ENCODE measurements at places on chromosomes 3 and 15.

DNA sequence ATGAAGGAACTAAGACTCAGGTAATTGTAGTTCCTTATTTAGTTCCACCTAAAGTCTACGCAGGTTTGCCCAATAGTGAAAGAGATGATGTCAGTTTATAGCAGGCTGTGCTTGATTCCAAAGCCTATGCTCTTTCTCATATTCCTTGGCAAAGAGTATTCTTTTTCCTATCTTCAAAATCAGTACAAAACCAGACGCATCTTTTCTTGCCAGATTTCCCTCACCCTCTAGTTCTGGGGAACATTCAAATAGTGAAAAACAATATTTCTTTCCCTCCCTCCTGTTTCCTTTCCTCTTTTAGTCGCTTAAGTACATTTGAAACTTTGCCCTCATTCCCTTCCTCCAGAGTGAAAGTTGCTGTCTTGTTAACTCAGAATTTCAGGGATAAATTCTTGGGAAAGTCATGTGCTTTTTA is 134.6 kb upstream of the PDZRN3 start:
- no peak for DNase-seq

DNA sequence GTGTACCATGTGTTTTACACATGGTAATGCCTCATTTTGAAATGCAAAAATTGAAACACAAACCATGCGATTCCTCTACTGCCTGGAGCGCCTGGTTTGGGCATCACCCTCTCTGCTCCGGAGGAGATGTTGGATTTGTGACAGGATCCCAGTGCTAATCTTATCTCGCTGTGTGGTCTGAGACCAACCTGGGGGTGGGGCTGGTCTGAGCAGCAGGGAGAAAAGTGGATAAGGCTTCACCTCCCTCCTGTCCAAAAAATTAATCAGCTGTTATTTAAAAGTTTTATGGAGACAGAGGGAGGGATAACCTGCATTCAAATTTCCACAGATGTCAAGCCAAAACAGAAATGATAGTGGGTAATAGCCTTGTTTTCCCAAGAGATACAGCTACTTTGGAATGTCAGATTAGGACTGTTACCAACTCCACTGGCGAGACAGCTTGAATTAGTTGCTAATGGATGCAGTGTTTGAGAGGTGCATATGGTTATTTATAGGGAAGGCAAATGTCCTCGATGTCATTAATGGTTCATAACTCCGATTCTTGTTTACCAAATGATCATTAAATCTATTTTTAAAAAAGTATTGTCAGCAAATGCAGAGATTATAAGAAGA is 54.0 kb upstream of the SKOR1 start:
- no peak for DNase-seq

DNA sequence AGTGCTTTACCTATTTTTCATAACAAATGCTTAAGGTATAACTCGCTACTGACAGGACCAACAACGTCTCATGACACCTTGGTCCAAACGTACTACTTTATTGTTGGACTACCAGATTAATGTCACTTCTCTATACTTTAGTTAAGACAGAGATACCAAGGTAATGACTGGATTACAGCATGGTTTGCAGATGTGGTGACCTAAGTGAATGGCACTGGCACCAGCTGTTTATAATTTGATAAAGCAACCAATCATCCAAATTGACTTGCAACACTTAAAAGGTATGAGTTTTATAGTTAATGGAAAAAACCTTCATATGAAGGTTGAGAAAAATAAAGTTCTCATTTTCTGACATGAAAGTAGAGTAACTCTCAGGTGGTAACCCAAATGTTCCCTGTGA is 209.0 kb downstream of the NEK10 start:
- no peak for DNase-seq

- DNase-seq, result no peak
These were observed 361.5 kb upstream of the KCNH8 start for GRCh38 chr3:18786650-18787323.

DNA sequence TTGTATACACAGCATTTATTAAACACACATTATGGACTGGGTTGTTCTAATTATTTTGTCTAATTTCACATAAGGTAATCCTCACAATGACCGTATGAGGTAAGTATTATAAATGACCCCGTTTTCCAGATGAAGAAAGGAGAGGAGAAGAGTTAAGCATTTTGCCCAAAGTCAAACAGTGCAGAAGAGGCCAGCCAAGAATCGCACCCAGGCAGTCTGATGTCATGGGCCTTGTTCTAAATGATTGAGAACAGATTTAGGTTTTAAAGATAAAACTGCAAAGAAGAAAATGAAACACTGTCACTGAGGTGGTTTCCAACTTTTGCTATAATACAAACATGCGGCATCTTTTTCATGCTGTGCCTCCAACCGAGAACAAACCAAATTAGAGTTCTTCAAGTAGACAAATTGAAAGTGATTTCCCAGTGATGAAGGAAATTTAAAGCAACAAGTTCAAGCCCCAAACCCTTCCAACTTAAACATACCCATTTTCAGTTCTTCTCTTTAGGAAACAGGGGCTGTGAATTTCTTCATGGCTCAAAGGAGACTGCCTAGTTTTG is 155.3 kb downstream of the THRB start:
- no peak for DNase-seq

- no peak for DNase-seq
These were observed 30.9 kb upstream of the TKT start for GRCh38 chr3:53286727-53287126.

- no peak for DNase-seq
These were observed 297.7 kb downstream of the GBE1 start for GRCh38 chr3:81463781-81464180.

DNA sequence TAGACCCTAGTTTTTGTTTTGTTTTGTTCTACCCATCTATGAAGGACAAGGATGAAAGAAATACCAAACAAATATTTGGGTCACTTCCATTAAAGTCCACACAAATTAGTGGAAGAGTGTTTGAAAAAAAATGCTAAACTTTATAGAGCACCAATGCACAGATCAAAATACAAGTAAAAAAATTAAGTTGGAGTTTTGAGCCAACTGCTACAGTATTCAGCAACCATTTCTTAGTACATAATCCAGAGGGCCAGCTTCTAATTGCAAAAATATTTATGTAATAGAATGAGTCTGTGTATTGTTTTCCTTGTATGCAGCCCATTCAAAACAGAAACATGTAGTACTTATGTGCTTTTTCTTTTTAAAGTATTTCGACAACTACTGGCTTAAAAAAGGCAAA is 121.1 kb downstream of the CBLB start:
- DNase-seq, result no peak

- no peak for DNase-seq
These were observed 54.2 kb downstream of the MSL2 start for GRCh38 chr3:136141891-136142290.

DNA sequence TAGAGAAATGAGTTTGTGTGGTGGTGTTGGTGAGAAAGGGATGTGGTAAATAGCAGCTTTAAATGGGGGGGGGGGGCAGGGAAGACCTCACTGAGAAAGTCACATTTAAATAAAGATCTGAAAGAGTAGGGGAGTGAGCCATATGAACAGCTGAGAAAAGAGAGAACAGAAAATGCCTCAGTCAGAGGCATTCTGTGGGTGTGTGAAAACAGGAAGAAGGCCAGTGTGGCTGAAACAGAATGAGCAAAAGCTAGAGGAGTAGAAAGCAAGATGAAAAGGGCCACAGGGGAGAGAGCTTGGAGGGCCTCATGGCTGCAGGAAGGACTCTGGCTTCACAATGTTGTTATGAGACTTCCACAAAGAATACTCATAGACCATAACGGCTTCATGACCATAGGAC is 783.3 kb downstream of the ZPLD1 start:
- DNase-seq, result no peak

DNA sequence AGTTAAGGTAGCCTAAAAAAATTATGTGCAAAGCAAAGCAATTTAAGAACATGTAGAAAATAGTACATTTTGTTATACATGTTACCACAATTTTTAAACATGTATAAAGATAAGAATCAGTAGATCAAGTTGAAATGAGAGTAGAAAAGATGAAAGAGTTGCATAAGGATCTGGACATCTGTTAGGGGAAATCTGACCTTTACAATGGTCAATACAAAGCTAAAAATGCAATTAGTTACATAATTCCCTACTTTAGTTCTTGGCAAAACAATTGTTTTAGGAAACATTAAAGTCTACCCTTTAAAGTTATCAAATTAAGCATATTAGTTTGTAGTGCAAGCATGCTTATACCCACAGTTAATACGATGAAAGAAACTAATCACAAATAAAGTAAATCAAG is 32.7 kb downstream of the TOP2B start:
- DNase-seq, result no peak

DNA sequence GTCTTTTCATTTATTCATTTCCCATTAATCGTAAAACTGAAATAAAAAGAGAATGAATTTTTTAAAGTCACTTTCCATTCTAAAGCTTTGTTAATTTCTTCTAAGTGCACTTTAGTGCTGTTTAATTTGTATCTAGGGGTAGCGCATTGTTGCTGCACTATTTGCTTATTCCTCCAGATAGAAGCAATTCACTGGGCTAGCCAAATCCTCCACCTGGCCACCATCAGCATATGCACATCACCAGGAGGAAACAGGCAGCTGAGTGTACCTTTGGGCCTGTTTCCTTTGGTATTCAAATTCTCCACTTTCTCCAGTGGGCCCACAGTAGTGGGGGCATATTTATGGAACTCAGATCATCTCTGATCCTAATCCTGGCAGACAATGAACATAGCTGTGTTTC is 29.8 kb upstream of the CPB1 start:
- no peak for DNase-seq

- DNase-seq, result no peak
These were observed 13.4 kb upstream of the SATB1 start for GRCh38 chr3:18438586-18438985.

DNA sequence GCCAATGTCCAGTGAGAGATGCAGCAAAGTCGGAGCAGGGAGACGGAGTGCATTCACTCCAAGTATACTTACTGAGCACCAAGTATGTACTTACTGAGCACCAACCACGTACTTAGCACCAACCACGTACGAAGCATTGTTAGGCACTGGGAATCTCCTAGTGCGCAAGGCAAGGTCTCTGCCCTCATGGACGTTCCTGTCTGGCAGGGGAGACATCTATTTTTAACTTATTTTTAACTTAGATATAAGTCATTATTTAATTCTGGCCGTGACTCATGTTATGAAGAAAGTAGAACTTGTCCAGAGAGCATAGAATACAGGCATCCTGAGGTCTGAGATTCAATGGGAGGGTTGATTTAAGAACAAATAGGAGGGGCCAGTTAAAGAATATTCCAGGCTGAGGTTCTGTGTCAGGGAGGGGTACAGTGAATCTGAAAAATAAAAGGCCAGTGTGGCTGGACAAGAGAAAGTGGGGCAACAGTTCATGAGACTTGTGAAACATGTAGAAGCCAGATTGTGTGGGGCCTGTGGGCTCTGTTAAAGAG is 9.3 kb upstream of the LRRC31 start:
- no peak for DNase-seq

DNA sequence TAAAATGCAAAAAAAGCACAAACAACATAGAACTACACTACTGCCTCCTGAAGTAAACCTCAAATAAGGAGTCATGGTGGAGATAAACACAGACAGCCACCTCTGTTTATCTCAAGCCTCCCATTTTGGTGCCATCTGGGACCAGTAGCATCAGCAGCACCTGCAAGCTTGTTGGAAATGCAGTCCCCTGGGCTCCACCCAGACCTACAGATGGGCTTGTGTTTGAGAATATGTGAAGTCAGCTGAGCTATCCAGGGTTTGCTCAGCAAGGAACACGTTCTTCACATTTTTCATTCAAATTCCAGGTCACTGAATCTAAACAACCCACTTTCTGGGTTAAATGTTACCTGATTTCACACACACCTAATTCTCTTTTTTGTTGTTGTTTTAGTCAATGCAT is 45.5 kb downstream of the RASGRF1 start:
- no peak for DNase-seq

- DNase-seq, result no peak
These were observed 79.1 kb upstream of the EIF1B start for GRCh38 chr3:40230382-40230781.

GRCh38 chr15:57761562-57761961 is 55.0 kb downstream of the POLR2M start:
- DNase-seq, result no peak

GRCh38 chr15:74022706-74023470 is 28.4 kb downstream of the PML start:
- DNase-seq, result no peak

GRCh38 chr15:95013381-95013780 is 782.0 kb downstream of the MCTP2 start:
- no peak for DNase-seq

DNA sequence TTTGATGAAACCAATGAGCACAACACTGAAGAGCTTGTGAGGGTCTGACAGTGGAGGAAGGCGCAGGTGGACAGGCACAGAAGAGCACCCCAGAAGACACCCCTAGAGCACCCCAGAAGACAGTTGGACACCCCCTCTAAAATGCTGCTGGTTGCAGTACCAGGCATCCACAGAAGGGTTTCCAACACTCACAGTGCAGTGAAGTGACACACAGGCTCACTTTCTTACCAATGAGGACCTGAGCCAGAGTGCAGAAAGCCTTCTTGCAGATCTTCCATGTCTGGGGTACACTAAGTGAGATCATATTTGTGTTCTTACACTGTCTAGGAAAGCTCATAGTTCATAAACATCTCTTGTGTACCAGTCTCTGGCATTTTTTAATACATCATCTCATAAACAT is 27.6 kb downstream of the CCNL1 start:
- no peak for DNase-seq

GRCh38 chr3:129304146-129304961 is 25.7 kb downstream of the HMCES start:
- DNase-seq, result no peak

DNA sequence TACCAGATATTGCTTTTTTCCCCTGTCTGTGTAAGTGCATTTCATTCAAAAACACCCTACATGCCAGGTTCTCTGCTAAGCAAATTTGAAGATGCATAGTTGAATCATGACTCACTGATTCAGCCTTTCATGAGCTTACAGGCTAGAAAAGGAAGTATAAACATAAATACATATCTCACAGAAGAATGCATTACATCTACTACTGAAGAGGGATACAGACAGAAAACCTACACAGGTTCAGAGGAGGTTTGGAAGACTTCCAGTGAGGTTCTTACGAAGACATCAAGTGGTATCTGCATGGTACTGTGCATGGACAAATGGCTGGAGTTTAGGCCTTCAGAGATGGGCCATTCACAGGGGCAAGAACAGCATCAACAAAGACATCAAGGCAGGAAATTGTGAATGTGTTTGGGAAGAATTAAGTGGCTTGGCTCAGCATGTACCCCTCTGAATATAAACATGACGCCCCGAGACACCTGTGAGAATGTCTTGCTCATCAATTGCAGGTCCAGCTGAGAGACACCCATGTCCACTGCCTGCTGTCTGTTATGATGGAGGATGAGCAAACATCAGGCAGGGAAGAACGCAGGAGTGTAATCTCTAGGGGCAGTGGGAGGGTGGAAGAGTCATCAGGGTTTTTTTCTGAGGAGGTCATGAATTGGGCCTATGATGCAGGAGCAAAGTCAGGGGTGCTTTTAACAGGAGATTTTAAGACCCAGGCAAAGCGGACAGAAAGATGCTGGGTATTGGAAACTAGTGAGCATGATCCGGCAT is 105.1 kb upstream of the GALNT15 start:
- no peak for DNase-seq

DNA sequence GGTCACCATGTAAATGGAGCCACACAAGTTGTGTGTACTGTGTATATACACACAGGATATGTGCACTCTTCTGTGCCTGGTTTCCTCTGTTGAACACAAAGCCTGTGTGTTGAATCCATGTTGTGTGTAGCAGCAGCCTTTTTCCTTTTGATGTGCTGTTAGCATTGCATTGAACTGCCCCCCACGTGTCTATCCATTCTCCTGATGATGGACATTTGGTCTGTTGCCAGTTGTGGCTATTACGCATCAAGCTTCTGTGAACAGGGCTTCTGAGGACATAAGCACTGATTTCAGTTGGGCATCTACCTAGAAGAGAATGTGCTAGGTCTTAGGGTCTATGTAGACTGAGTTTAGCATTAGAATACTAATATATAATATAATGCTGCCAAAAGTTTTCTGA is 77.4 kb downstream of the LSM3 start:
- no peak for DNase-seq
